Stimulated activated CD8-positive, alpha-beta memory T cell treated with anti-CD3 and anti-CD28 coated beads, Interleukin-7, amount 100 ng/mL, for 24 hours (primary cell): ENCODE measurements at places on chromosomes 16 and 17.

GRCh38 chr17:38538906-38539305 is 66.8 kb downstream of the SRCIN1 start:
- DNase-seq, result no peak

DNA sequence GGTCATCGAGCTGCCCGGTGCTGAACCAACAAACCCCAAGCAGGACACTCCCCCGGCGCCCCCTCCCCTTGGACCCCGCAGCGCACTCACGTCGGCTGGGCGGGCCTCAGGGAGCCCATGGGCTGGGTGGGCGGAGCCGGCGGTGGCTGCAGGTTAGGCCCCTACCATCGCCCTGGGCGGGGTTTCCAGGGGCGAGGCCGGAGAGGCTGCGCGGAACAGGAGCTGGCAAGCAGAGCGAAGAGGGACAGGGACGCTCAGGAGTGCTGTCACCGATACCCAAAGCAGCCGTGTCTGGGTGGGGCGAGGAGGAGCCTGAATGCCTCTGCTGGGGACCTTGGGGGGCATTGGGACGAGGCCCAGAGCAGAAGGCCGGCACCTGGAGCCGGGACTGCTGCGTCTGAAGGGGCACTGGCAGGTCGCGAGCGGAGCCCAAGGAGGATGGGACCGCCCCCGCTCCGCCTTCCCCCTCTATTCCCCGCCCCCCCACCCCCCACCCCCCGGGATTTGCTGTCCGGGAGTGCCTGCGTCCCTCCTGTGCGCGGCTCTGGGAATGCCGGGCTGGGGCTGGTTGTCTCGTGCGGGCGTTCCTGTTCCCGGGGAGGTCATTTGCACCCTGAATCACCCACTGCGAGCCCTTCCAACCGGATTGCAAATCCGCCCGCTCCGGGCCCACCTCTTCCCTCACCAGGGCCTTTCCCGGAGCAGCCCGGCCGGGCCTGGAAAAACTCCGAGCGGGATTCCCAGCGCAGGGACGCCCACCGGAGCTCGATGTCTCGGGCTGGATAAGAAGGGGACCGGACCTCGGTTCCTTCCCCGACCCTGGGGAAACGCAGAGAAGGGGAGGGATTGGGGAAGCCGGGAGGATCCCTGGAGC is 902 bp downstream of the ARHGAP27 start:
- no peak for DNase-seq

- DNase-seq, result no peak
Measured at GRCh38 chr16:86430814-86431213, 79.5 kb upstream of the FOXF1 start.

- DNase-seq, result no peak
Measured at GRCh38 chr16:2896480-2897010, 13.5 kb downstream of the FLYWCH2 start.

GRCh38 chr17:45234641-45235415 is 13.1 kb downstream of the FMNL1 start:
- no peak for DNase-seq
